Stimulated activated CD4-positive, alpha-beta T cell treated with anti-CD3 and anti-CD28 coated beads, Interleukin-15, amount 100 ng/mL, for 1 hour (primary cell): ENCODE measurements at places on chromosomes 5 and 9.

- no peak for DNase-seq
These were observed 148.3 kb upstream of the MSX2 start for GRCh38 chr5:174576042-174576441.

- DNase-seq = no peak
These were observed 49.0 kb upstream of the RAPGEF6 start for GRCh38 chr5:131684051-131684450.

DNA sequence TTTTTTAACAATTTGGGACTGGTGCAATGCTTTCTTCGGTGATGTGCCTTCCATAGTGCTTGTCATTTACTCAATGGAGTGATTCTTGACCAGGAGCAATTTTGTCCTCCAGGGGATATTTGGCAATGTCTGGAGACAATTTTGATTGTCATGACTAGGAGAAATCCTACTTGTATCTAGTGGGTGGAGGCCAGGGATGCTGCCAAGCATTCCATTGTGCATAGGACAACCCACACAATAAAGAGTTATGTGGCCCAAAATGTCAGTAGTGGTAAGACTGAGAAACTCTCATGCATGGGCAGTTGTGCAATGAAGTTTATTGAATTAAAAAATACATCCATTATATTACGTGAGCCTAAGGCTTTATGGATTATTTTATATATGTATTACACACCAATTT is 70.5 kb downstream of the FOCAD start:
- no peak for DNase-seq

- no peak for DNase-seq
These were observed at the start of gene CCL27 for GRCh38 chr9:34662526-34663302. TSS of gene CCL27 (minus strand) at chr9:34662657. CDS start at chr9:34662633, 24 bp downstream.

DNA sequence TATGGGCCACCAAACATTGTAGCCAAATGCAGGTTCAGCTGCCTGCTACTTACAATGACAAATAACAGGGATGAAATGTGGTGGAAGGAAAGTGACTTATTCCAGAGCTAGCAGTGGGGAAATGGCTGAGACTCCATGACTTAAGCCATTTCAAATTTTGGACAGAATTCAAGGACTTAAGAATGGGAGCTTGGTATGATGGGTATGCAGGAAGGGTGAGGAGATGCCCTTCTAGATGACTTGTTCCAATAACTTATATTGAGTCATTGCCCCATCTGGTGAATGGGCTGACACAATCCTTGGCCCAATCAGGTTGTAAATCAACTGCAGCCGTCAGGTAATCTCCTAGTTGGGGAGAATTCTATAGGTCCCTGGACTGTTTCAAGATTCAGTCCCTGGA is 230.7 kb upstream of the SGCD start:
- no peak for DNase-seq

- no peak for DNase-seq
These were observed 93.1 kb downstream of the MED27 start for GRCh38 chr9:131986576-131986975.

DNA sequence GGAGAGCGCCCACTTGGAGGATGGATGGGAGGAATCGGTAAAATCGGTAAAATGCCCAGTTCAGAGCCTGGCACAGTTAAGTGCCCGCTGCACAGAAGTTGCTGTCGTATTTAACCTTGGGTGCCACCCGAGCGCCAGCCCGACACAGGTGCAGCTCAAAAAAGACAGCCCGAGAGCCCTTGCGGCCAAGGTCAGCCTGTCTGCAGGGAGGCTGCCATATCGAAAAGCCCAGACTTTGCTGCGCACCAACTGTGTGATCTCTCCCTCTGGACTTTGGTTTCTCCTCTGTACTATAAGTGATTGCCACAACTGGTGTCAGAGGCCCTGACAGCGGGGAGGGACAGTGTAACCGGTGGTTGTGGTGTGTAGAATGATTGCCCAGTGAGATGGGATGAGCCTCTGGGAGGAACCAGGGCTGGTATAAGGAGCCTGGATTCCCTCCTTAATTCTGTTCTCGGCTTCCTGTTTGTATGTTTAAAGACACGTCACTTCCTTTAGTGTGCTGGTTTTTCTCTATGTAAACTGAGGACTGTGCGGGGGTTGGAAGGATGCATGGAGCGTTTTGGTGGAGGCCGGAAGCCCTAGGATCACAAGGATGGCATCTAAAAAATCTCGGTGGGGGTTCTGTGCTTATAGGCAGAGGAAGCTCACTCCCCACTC is 792 bp downstream of the NTMT1 start:
- DNase-seq = no peak

DNA sequence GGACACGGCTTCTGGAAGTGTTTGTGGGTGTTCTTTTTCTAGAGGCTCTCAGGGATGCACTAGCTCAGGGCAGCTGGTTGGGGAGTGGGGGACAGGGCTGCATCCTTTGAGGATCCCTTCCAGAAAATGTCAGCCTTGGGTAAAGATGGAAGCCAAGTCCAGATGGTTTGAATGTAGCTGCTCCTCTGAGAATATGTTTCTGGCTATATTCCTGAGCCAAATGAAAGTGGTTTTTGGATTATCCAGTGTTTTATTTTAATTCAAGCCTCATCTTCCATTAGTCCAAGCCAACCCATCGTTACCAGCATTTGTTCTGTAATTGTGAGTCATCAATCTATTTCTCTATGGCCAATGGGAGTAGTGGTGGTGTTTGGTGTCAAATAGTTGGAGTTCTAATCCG is 70.4 kb downstream of the SPRY4 start:
- no peak for DNase-seq

DNA sequence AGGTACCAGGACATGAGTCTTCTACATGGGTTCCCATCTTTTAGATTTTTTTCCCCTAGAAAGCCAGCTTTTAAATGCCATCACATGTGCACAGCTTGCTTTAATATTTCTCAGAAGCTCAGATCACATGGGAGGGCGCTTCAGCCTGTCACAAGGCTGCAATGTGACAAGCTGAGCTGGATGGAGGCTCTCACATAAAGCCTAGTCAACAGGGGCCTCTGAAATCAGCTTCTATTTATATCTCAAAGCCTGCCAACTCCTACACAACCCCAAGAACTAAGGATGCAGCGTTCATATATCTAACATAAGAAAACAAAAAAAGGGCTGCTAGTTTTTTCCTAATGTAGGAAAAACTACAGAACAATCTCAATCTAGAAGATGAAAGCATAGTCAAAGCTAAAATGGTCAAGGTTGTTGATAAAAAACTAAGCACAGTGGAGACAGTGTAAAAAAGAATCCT is 2.3 kb downstream of the ZFAND5 start:
- no peak for DNase-seq

DNA sequence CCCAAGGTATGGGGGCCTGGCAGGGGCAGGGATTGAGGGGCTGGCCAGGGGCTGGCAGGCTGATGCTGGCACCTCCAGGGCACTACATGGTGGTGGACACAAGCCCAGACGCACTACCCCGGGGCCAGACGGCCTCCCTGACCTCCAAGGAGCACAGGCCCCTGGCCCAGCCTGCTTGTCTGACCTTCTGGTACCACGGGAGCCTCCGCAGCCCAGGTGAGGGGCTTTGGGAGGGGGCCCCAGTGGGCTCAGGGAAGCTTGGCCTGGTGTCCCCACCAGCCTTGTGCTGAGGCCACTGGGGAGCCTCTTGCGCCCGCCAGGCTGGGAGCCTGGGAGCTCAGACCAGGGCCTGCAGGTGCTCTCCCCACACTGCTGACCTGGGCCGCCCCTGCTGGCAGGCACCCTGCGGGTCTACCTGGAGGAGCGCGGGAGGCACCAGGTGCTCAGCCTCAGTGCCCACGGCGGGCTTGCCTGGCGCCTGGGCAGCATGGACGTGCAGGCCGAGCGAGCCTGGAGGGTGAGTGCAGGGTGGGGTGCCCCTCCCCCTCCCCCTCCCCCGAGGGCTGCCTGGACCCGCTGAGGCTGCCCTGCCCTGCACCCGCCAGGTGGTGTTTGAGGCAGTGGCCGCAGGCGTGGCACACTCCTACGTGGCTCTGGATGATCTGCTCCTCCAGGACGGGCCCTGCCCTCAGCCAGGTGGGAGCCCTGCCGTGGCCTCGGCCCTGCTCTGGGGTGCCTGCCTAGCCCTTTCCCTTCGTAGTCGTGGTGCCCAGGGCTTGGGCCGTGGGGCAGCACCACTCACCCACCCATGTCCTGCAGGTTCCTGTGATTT is 5.7 kb downstream of the MAMDC4 start:
- no peak for DNase-seq

DNA sequence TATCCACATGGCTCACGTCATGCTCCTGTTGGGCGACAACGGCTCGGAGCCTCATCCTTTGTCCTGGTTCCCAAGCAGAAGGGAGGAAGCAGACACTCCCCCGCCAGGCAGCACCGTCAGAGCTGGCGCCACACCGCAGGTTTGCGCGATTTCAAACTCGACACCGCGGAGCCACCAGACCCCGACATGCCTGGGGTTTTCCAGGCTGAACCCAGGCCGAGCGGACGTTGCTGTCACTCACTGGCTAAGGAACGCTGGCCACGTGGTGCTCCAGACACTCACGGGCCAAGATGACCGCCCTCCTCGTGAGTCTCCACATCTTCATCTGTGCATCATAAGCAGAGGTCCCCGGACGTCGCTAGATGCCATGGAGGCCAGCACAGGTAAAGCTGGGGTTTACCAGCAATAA is 9.0 kb downstream of the TERT start:
- no peak for DNase-seq

DNA sequence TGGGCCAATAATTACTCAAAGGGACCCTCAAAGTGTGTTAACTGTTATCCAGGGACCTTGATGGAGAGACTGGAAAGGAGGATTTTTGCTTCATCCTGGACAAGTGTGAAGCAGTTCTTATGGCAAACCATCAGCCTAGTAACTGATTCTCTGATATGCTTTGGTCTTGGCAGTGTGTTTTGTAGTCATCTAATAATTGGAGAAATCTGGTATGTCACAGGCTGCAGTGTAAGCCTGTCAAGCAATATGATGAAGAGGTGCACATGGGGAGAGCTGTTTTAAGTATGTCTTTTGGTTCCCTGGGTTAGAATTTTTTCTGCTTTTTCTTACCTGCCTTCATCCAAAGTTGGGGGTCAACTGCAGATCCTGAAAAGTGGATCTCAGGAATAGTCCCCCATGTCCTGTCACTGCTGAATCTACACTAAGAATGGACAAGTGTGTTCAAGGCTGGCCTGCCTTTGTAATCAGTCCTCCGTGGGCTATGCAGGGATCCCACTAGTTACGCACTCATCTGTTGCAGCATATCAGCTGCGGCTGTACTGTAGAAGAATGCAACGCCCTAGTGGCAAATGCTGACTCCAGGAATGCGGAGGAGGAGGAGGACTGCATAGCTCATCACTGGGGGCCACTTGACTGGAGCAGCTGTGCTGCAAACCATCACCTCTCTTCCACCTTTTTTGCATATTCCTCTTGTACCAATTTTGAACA is 1.9 kb downstream of the SPTAN1 start:
- peak; percentile 13 for DNase-seq

DNA sequence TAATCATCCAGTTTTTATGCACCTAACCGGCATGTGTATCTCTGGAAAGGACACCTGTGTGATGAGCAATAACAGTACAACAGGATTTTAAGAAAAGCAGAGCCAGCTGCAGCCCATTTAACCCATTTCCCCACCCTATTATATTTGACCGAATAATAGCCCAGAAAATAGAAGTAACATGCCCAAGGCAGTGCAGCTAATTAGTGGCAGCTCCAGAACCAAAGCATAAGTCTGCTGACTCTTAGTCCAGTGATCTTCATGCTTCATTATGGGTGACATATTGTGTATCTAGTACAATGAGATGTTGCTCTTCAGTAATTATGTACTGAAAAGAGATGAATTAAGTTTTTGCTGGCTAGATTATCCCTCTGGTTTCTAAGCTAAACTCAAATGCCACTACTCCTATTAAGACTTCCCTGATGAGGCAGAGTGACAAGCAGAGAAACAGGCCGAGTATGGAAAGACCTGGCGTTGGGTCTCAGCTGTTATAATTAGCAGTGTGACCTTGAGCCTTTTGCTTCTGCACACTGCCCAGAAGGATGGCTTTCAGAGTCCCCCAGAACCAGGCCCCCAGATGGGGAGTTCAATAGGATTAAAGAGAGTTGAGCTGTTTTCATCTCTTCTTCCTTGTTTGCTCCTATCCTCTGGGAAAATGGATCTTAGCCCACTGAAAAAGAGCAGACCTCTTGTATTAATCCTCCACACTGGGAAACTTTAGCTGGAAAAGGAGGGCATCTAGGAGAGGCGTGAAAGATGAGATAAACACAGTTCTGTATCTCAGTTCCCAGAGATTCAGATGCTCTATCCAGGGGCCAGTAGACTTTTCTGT is 10.8 kb upstream of the C1QTNF3 start:
- no peak for DNase-seq

DNA sequence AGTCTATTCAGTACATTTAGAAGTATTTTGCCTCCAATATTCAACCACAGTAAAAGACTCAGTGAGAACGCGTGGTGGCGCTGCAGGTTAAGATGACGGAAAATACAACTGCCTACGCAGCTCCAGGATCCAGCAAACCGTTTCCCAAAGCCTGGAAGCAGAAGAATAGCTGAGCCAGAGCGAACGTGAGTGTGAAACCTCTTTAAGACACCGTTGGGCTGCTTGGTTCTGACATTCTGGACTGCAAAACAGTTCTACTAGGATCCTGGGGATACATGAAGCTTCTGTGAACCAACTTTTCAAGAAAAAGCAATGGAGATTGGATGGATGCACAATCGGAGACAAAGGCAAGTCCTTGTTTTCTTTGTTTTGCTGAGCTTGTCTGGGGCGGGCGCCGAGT is at the start of gene PCDHB16:
Gene PCDHB16 (plus strand): TSS at position 140 of the 400 bp plus-strand sequence. CDS start 173 bp downstream, at position 313.
- no peak for DNase-seq

DNA sequence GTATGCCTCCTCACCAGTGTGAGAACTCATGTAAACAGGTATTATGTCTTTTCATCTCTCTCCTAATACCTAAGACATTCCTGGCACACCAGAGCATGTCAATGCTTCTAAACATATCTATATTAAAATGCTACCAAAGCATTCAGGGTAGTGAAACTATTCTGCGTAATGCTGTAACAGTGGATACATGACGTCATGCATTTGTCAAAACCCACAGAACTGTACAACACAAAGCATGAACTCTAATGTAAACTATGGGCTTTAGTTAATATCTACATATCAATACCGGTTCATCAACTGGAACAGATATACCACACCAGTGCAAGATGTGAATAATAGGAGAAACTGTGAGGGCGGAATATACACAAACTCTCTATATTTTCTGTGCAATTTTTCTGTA is 72.2 kb upstream of the GABRP start:
- DNase-seq = no peak

- DNase-seq = no peak
These were observed 82.0 kb downstream of the ZNF622 start for GRCh38 chr5:16383544-16384052.

DNA sequence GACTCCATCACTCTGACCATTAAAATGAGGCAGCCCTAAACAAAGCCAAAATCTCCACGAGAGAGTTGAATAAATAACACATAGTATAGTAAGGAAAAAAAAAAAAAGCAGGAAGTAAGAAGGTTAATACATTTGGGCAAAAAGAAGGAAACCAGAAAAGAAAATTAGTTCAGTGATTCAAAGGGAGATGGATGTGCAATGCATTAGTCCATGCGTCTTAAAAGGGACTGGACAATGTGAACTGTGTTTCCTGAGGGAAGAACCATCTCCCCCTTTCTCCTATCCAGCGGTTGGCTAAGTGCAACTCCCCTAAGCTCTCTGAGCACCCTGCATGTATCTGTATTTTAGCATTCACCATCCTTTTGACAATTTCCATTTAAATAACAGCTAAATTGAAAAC is 1.4 kb downstream of the ANKRA2 start:
- no peak for DNase-seq
